ENCODE measurements at places on chromosomes 13 and 19.

GRCh38 chr13:49649963-49650312 is 21.6 kb downstream of the ARL11 start:
- DNase-seq = no peak

DNA sequence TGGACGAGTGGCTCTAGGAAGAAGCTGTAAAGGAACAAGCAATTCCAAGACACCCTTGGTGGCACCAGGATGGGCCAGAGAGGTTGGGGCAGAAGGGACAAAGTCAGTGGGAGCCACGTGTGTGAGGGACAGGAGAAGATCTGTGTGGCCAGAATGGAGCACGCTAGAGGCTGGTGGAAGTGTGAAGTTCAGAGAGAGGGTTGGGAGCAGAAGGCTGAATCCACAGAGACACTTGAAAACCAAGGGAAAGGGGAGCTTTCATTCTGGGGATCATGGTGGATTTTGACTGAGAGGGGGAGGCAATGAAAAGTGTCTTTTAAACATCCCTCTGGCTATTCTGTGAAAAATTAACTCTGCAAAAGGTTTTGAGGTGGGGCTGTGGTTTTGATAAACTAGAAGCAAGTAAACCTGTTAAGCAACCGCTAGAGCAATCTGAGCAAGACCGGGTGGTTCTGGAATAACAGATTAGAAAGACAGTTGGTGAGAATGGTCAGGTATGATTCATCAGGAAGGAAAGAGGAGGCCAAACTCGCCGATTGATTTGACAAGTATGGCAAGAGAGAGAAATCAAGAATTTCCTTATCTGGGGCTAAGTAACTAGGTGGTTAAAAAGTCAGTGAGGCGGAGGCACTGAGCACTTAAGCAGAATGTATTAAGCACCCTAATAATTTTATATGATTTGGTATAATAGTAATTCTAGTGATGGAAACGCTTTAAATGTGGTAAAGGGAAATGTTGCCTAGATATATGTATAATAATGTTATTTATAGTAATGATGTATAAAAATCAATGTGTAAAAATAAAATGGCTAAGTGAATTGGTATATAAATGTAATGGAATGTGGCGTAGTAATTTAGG is 140.0 kb downstream of the MYO16 start:
- DNase-seq = no peak

DNA sequence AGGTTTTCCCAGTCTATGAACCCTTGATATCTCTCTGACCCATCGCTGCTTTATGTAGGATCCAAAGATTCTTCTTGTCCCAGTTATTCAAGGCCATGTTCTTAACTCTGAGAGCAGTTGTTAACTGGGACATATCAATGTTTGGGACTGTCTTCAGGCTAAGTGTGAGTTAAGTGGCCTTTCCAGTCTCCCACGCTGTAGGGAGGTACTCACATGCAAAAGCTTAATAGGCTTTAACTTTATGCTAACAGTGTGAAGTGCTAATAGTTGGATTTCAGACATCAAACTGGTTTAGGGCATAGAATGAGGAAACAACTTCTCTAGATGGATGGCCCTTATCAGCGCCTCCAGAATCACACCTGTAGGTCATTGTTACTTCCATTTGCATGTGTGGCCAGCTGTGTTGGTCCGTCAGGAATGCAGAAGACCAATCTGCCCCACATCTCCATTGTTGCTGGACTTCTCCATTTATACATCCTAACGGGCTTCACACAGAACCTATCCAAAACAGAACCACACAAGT is 104.7 kb upstream of the MBNL2 start:
- DNase-seq = no peak

- DNase-seq = no peak
These were observed 88.1 kb downstream of the STOML3 start for GRCh38 chr13:38902551-38902950.

GRCh38 chr13:66425741-66426140 is 804.4 kb downstream of the PCDH9 start:
- no peak for DNase-seq

DNA sequence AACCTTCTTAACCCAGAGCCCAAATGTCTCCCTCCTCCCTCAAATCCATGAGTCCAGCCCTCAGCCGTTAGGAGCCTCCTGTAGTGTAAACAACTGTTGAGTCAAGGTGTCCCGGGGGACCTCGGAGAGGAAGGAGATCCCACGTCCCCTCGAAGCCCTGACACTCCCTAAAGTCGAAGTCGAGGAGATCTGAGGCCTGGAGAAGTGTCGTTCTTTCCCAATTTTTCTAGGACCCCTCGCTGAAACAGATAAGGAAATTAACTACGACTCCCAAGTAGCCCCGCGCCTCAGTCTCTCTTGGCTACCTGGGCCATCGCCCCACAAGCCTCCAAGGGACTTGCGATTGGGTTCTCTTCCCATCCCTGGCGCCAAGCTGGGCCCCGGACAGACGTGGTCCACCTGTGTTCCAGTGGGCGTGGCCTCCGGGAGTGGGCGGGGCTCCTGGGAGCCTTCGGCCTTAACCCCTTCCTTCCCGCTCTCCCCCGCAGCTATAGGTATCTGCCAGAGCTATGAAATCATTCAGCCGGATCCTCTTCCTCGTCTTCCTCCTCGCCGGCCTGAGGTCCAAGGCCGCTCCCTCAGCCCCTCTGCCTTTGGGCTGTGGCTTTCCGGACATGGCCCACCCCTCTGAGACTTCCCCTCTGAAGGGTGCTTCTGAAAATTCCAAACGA is 869 bp downstream of the GFY start:
- DNase-seq = peak; percentile 50

- no peak for DNase-seq
These were observed 1.3 kb downstream of the DHDH start for GRCh38 chr19:48934837-48935236.

GRCh38 chr19:13356185-13356584 is 150.1 kb downstream of the CACNA1A start:
- DNase-seq = no peak

- no peak for DNase-seq
These were observed 19.4 kb upstream of the PSG2 start for GRCh38 chr19:43101950-43102349.

DNA sequence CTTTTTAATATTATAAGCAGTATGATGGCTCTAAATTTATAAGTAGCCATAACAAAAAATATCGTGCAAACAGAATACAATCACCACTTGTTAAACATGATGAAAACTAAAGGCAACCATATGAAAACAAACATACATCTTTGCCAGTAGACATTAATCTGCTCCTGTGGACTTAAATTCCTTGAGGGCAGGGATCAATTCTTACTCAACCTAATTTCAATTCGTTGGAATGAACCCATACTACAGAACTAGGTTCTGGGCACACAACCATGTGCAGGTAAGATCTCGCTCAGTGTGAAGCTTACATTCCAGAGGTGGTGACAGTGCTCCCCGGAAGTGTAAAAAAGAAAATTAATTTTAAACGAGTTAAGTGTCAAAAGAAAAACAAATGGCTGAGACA is 13.4 kb downstream of the TBC1D4 start:
- DNase-seq = no peak

DNA sequence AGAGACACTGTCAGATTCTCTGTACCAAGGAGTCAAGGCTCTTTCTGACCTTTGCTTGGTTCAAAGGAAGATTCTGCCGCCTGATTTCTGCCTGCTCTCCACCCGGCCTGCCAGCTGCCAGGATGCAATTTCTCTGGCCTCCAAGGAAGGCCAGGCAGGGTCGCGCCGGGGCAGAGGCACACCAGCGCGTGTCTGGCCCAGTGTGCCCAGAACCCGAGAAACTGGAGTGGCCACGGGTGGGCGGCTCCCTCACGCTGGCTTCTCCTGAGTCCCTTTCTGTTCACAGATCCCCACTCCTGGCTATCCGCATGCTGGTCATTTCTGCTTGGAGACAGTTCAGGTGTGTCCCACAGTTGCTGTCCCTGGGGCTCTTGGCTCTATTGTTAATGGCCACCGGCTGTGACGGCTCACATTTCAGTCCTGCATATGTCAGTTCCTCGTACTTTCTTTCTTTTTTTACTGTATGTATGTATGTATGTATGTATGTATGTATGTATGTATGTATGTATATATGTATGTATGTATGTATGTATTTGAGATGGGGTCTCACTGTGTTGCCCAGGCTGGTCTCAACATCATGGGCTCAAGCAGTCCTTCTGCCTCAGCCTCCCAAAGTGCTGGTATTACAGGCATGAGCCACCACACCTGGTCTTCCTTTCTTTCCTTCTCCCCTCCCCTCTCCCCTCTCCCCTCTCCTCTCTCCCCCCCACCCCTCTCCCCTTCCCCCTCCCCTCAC is 16.9 kb downstream of the TMPRSS9 start:
- DNase-seq = no peak

DNA sequence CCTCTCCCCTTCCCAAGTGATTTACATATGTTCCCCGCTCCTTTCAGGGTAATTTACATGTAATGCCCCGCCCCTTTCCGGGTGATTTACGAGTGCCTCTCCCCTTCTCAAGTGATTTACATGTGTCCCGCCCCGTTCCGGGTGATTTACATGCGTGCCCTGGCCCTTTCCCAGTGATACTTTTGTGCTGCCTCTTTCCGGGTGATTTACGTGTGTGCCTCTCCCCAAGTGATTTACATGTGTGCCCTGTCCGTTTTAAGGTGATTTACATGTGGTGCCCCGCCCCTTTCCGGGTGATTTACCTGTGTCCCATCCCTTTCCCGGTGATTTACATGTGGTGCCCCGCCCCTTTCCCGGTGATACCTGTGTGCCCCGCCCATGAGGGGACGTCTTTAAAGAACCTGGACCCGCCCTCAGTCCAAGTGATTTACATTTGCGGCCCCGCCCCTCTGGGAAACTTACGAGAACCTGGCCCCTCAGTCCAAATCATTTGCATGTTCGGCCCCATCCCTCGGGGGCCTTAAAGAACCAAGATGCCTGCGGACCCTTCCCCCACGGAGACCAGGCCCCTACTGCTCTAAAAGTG is 559 bp upstream of the LENG9 start:
- DNase-seq = peak; percentile 94

DNA sequence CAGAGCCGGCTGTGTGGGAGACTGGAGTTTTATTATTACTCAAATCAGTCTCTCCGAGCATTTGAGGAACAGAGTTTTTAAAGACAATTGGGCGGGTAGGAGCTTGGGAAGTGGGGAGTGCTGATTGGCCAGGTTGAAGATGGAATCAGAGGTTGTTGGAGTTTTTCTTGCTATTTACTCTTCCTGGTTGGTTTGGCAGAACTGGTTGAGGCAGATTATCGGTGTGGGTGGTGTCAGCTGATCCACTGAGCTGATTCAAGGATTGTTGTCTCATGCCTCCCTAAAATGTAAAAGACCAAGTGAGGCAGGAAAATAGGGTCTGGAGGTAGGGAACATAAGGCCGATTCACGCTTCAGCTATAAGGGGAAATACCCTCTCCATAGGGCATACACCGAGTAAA is 1.3 kb upstream of the TDRD12 start:
- DNase-seq = no peak

GRCh38 chr13:83085186-83085900 is 796.9 kb downstream of the SLITRK1 start:
- no peak for DNase-seq

DNA sequence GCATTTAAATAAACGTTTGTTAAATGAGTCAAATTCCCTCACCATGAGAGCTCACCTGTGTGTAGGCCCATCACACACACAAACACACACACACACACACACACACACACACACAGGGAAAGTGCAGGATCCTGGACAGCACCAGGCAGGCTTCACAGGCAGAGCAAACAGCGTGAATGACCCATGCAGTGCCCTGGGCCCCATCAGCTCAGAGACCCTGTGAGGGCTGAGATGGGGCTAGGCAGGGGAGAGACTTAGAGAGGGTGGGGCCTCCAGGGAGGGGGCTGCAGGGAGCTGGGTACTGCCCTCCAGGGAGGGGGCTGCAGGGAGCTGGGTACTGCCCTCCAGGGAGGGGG is 8.5 kb upstream of the CEACAM5 start:
- peak; percentile 3 for DNase-seq

GRCh38 chr19:1066748-1067340 is at the start of gene ARHGAP45:
Gene ARHGAP45 (plus strand): TSS chr19:1067167. CDS start chr19:1067406, 239 bp downstream.
- peak; percentile 91 for DNase-seq

DNA sequence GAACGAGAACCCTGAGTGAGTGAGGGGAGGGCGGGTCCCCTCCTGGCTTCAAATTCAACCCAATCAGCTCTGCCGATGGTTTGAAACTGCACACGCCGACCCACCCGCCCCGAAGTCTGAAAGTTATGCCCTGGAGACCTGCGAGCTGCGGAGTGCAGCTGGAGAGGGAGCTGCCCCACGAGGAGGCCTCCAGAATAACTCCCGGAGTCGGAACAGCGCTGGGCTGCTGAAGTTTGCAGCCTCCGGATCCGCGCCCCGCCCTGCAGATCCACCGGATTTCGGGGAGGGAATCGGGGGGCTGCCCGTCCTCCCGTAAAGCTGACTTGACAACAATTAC is 7.0 kb downstream of the POU4F1 start:
- no peak for DNase-seq

- peak; percentile 94 for DNase-seq
These were observed at the start of gene EMP3 for GRCh38 chr19:48325265-48325910. Gene EMP3 (plus strand): TSS chr19:48325552. CDS start chr19:48326845, 1,293 bp downstream.

DNA sequence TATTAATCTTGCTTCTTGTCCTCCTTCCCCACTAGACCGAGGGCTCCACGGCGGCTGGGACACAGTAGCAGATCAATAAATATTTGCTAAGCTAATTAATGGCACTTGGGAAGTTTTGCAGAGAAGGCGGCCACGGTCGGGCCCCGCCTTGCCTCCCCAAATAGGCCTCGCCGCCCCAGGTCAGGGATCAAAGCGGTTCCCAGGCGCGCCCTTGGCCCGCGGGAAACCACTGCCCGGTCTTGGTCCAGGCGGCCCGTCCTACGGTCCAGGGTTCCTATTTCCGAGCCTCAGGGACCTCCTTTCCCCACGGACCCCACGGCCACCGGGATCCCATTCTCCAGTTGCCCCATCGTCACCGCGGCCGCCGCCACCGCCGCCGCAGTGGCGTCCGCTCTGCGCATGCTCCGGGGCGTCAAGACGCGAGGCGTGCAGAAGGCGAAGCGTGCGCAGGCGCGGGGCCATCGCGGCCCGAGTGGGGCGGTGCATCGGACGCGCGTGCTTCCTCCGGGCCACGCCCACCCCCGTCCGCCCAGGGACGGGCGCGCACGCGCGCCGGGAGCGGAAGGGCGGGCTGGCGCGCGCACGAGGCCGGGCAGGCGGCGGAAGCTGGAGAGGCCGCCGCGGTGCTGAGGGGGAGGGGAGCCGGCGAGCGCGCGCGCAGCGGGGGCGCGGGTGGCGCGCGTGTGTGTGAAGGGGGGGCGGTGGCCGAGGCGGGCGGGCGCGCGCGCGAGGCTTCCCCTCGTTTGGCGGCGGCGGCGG is at the start of gene SMARCA4:
Gene SMARCA4, plus strand, starts transcription at position 717 of the 759 bp plus-strand sequence. CDS start 23,122 bp downstream, outside the sequence.
- DNase-seq = peak; percentile 97

DNA sequence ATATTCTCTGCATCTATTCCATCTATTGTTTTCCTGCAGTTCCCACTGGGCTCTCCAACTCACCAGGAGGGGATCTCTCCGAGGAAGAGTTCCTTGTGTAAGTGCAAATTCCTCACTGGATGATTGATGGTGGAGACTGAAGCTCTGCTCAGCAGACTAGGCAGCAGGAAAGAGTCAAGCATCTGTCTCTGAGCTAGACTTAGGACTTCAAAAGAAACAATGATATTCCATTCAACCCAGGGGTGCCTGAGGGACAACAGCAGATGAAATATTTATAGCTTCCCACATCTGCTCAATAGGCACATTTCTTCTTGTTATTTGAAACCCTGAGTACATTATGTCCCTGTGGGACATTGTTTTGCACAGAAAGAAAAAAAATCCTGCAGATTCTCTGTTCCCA is at the start of the genes OR7A5 and OR7C1:
Gene OR7A5, minus strand, starts transcription at position 175 of the 400 bp plus-strand sequence. CDS start 6,944 bp downstream, outside the sequence.
Gene OR7C1, minus strand, starts transcription at position 175 of the 400 bp plus-strand sequence. CDS start 35,049 bp downstream, outside the sequence.
- DNase-seq = no peak
